Naive thymus-derived CD8-positive, alpha-beta T cell (primary cell): ENCODE measurements at places on chromosomes 3 and 15.
A peak's percentile ranks its signal among the peaks of the same experiment; 100 is the strongest.

GRCh38 chr3:17749281-17749680, 6.8 kb upstream of the TBC1D5 start:
- H3K27me3 ChIP-seq, result no peaks in the 10 kb centered on the region
- peaks cover 20% of the 10 kb centered on the region for H3K4me1 ChIP-seq
- H3K36me3 ChIP-seq, result no peaks in the 10 kb centered on the region
- no peak for DNase-seq
- peak overlapping the region; percentile 2 for H3K27ac ChIP-seq

DNA sequence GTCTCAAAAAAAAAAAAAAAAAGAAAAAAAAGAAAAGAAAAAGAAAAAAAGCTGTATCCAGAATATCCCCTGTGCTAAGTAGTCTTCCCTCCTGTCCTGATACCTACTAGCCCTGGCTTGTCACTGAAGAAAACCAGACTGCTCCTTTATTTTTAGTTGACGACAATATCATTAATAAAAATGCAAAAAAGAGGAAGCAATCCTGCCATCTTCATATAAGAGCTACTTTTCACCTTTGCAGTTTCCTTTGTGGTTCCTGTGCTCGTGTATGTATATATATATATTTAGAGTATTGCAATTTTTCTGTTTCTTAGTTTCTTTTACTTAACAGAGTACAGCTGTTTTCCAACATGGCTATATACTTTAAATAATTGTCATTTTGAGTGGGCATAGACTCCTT, 13.6 kb downstream of the C3orf20 start:
- H3K4me1 ChIP-seq, result no peaks in the 10 kb centered on the region
- H3K4me3 ChIP-seq, result no peak overlapping the region
- no peak overlapping the region for H3K27ac ChIP-seq
- H3K27me3 ChIP-seq, result no peaks in the 10 kb centered on the region
- no peak for DNase-seq

DNA sequence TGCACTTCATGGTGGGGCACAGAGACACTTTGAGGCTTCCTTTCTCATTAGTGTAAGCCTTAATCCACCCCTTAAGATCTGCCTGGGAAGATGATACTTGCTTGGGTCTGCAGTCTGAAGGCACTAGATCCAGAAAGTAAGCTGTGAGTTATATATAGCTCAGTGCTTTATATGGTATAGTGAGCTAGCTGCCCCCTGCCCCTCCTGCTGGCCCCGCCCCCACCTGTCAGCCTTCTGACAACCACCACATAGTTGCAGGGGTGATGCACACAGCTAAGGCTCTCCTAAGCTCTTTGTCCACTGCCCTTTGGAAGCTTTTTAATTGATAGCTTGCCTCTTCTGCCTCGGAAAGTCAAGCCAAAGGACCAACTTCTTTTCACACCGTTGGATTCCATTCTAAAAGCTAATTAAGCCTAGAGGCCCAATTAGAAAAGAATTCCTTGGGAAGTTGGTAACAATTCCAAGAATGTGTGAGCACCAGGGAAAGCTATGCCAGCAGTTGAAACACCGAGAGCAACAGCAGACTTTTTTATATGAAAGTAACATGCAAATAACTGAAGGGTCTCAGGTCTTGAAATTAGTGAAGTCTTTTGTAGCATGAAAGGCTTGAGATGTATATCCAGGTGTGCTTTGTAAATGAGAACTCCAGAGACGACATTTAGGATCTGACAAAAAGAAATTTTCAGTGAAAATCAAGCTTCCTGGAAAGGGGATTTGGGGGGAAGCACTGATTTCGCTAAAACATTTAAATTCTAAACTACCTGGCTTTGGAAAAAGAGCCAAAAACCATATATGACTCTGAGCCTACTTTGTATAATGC, 2.3 kb downstream of the TPM1 start:
- peaks cover 28% of the 10 kb centered on the region for H3K27me3 ChIP-seq
- no peaks in the 10 kb centered on the region for H3K36me3 ChIP-seq
- DNase-seq, result no peak
- H3K4me3 ChIP-seq, result peak overlapping the region; percentile 70

GRCh38 chr3:192169332-192169915, 557.9 kb downstream of the FGF12 start:
- H3K27me3 ChIP-seq, result peaks cover 5% of the 10 kb centered on the region
- H3K36me3 ChIP-seq, result no peaks in the 10 kb centered on the region
- DNase-seq, result no peak
- H3K27ac ChIP-seq, result no peak overlapping the region
- H3K4me1 ChIP-seq, result no peaks in the 10 kb centered on the region

GRCh38 chr3:123400169-123400568, 48.7 kb downstream of the ADCY5 start:
- no peak overlapping the region for H3K4me3 ChIP-seq
- H3K36me3 ChIP-seq, result no peaks in the 10 kb centered on the region
- peaks cover 12% of the 10 kb centered on the region for H3K27me3 ChIP-seq

DNA sequence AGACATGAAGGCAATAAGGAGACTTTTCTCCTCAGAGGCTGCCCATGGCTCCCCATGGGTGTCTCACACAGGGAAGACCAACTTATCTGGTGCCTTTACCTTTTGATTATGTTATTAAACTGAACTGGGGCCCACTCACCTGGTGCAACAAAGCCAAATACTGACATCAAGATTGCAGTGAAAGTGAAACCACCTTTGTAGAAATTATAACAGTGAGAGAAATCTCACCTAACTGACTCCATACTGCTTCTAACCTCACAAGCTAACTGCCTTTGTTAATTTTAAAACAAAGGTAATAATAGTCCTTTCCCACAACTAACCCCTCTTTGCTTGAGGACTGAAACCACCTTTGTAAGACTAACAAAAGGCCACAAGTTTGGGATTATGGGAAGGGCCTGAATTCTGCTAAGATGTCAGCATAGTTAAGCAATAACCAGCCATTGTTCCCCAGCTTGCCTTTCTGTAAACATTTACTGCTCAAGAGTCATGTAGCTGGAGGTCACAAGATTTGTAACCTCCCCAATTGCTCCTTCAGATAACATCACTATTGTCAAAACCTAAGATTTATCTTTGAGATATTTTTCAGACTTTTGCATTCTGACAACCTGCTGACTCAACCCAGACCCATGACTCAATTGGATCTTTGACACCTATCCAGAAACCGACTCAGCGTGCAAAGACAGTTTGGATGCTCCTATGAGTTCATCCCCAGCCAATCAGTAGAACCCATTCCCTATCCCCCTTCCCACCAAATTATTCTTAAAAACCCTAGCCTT, 420.3 kb upstream of the CFAP20DC start:
- no peaks in the 10 kb centered on the region for H3K36me3 ChIP-seq
- H3K27ac ChIP-seq, result peak overlapping the region; percentile 49
- no peak overlapping the region for H3K4me3 ChIP-seq
- peaks cover 18% of the 10 kb centered on the region for H3K4me1 ChIP-seq
- no peaks in the 10 kb centered on the region for H3K27me3 ChIP-seq

DNA sequence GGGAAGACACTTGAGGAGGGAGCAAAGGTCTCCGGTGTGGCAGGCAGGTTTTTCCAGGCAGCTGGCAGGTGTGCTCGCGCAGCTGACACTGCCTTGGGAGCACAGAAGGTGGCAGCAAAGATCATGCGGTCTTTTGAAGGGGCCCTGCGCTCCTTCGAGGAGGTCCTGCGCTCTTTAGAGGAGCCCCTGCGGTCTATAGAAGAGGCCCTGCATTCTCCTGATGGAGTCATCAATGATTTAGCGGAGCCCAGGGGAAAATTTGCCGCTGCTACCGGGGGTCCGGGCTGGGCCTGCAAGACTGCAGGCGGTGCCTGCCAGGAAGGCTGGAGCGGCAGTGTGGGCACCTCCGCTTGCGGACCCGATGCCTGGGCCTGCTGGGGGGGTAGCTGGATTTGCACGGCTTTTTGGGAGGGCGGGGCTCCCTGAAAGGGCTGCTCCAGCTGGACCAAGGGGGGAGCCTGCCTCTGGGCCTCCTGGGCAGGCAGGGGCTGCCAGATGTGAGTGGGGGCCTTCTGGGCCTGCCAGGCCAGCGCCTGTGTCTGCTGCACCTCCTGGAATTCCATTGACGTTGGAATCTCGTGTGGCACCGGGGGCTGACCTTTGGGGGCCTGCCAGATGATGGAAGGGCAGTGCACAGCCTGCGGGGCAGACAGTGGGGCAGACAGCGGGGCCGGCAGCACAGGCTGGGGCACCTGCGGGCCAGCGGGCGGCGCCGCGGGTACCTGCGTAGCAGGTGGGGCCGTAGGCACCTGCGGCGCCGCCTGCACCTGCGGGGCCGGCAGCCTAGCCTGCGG, 2.1 kb downstream of the MAGEL2 start:
- no peak for DNase-seq
- H3K36me3 ChIP-seq, result no peaks in the 10 kb centered on the region
- no peak overlapping the region for H3K27ac ChIP-seq
- no peaks in the 10 kb centered on the region for H3K4me1 ChIP-seq

DNA sequence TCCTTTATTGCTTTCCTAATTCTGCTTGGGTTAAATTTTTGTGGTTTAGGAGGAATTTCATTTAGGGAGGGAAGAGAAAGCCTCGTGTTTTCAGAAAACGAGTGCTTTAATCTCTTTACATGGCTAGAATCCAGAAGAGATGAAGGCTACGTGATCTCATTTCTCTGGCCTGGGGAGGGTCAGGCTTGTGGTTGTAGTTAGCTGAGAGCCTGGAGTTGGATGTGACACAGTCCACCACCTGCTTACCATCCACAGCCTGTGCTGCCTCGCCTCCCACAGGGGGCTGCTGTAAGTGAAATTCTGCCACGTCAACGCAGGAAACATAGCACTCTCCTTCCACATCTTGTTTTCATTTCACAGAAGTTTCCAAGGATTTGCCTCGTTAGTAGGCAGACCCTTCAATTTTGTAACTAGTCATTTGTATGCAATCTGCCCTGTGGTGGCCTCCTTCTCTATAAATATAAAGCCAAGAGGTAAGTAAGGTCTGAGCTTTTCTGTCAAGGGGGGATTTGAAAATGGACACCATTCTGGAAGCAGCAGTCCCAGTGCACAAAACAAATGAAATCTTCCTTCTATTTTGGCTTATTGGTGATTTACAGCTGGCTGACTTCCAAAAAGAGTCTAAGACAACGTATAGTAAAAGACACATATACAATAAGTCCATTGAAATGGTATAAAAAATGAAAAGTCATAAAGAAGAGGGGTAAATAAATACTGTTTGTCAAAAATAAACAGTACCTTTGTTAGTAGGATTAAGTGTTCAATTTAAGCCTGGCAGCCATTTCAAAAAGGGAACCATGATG, 3.4 kb downstream of the GXYLT2 start:
- H3K36me3 ChIP-seq, result peaks cover 4% of the 10 kb centered on the region
- no peak overlapping the region for H3K4me3 ChIP-seq
- no peak for DNase-seq
- peaks cover 22% of the 10 kb centered on the region for H3K4me1 ChIP-seq
- no peak overlapping the region for H3K27ac ChIP-seq
